Fibroblast of the aortic adventitia (primary cell): ENCODE measurements at places on chromosomes 1 and 21. TPM values are rescaled to one million over a fixed set of nuclear protein-coding genes. Genes with fewer than 3 reads are reported as not detected.

DNA sequence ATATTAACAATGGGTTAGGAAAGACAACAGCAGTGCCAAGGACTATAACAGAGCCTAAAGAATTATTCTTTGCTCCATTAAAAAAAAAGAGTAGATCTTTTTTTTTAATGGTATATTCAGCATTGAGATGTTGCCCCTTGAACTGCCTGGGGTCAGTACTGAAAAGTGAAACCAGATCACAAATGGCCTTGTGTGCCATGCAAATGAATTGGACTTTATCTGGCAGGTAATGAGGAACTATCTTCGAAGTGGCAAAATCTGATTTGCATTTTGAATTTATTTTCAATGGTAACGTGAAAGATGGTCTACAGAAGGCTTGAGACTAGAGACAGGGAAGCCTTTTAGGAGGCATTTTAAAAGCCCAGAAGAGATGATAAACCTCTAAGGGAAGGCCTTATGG lies 21.4 kb upstream of the PKN2 start:
- DNase-seq: no peak

GRCh38 chr1:84303314-84303830 lies 1.9 kb downstream of the SAMD13 start:
- DNase-seq: no peak

DNA sequence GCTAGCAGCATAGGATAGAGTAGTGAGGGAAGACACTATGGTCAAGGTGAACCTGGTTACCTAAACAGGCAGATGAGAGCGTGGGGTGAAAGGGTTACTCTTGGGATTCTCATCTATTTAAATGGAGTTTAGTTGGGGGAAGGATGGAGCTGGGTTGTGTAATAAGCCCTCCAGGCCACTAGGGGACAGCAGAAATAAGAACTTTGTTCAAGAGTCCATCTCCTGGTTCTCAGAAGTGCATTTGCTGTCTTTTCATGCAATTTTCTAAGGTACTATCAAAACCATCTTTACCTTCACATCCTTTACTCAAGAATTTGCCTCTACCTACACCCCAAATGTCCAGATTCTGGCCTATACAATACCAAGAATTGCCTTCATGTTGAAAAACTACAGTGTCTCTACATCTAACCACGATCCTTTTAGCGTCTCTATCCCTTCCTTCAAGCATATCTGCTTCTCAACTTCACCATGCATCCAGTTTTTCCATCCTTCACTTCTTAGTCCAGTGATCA lies 28.0 kb downstream of the SLAMF1 start:
- no peak for DNase-seq

The CFAP74 gene
- not detected in 2 replicates for total RNA-seq

The TMPRSS15 gene
- 0.18 TPM in 1 of 2 replicates, not detected in the other for total RNA-seq

DNA sequence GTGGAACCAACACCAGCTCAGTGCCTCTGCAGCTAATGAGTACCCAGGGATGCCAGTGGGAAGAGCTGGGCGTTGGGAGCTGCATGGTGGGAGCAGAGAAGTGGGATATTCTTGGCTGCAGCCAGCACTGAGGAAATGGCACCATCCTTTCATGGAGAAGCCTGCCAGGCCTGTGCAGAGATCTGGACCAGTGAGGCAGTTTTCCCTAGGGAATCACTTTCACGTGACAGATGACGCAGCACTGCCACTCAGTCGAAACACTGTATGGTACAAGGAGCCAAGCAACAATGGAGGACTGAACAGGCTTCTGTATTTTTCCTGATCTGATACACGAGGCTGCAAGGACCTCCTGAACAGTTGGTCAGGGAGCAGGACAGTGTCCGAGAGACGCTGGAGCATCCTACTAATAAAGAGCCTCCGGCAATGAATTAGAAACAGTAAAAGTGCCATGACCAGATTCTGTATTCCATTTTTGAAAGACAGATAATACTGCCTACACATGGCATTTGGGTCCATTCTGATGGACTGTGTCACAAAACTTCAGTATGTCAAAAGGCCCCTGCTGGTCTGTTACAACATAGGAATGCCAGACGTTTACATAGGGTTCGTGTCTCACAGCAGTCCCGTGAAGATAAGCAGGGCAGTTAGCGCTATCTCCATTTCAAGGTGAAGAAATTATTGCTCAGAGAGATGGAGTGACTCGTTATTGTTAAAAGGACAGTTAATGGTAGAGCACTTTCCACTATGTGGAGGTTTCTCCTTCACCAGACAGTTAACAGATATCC lies 44.0 kb upstream of the LMO4 start:
- DNase-seq: no peak

- DNase-seq: no peak
These were observed 340.1 kb upstream of the ESRRG start for GRCh38 chr1:217063172-217063908.

DNA sequence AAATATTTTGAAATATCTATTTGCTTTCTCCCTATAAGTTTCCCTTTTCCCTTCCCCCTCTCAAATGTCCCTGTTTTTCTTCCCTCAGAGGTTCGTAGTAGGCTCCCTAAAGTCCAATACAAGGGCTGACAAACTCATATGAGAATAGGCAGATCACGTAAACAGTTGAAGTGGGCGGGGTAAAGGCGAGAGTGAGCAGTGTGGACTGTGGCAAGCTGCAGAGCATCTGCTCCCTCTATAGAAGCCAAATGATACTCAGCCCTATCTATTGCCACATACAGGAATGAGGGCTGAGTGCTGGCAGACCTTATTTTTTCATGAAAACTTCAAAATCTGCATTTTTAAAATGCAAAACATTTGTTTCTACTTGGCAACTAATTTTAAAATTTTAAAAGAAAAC lies 26.3 kb downstream of the PRDX6 start:
- peak; percentile 47 for DNase-seq

DNA sequence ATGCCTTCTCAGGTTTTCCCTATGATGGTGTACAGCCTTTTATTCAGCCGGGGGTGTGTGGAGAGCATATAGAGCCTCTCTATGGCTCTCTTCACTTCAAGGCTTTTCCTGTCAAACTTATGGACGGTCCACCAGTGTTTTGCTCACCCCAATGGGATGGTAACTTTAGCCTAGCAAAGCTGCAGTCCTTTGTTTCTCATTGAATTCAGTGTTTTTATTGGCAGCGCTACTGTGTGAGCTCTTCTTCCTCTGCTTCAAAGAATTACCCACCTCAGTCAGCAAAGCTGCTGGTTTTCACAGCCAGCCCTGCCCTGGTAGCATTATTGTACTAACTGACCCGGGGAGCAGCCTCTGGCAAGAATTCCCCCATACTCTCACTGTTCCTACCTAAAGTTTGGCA lies 145.3 kb upstream of the RRP15 start:
- no peak for DNase-seq

The HES3 gene
- not detected in 2 replicates for total RNA-seq

The OPTC gene
- total RNA-seq: not detected in 2 replicates

The C1orf116 gene
- under 0.01 TPM in 1 of 2 replicates, not detected in the other for total RNA-seq

The SHISA4 gene
- total RNA-seq: 19.4 and 20.9 TPM in 2 replicates

GRCh38 chr1:181089676-181090544 lies 1.4 kb downstream of the IER5 start:
- DNase-seq: peak; percentile 69

The CFHR3 gene
- total RNA-seq: not detected in 2 replicates
